ENCODE measurements at places on chromosomes 7 and 10. TPM values are rescaled to one million over a fixed set of nuclear protein-coding genes. Genes with fewer than 3 reads are reported as not detected.

DNA sequence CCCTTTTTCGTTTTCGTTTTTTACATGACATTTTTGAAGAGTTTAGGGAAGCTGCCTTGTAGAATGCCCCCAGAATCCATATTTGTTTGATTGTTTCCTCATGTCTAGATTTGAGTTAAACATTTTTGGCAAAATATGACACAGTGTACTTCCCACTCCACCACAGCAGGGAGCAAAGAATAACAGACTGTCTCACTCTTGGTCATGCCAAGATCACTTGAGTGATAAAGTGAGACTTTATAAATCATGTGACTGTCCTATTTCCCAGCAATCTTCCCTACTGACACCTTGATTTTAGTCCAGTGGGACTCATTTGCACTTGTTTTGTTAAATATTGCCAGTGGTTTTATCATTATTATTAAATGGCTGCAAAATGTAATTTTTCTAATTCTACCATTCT, 44.4 kb upstream of the USP6NL start:
- DNase-seq = no peak
- no peak overlapping the region for H3K4me3 ChIP-seq
- H3K27me3 ChIP-seq = peaks cover 15% of the 10 kb centered on the region
- no peak overlapping the region for H3K27ac ChIP-seq
- H3K36me3 ChIP-seq = no peaks in the 10 kb centered on the region

DNA sequence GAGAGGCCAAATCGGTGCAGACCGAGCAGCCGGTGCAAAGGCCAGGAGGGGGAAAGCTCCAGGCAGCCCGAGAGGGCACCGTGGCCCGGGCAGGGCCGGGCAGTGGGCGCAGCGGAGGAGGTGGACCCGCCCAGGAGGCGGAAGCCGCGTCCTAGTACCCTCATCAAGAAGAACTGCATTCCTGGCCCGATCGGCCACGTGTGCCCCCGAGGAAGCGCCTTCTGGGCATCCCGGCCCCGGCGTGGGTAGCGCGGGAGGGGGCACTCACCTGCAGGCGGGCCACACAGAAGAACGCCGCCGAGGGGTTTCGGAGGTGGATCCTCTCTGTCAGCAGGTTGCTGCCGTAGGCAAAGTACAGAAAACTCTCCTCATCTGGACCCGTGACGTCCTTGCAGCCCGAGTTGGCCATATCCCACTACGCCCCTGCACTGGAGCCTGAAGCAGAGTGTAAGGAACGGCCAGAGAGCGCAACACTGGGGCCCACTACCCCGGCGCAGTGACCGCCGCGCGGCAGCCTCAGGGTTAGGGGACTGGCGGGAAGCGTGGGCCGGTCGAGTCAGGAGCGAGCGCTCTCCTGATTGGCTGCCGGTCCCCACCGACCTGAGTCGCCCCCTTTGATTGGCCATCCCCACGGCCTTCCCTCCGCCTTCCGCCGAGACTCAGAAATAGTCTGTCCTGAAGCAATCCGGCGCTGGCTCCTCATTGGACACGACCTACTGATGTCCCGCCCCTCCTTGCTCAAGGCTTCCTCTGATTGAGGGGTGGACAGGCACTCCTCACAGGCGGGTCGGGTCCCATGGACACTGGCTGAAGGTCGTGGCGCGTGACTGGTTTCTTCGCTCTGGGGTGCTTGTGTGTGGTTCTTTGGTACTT, at the start of gene GGCT:
Gene GGCT (minus strand): TSS at position 529 of the 873 bp plus-strand sequence. CDS start 120 bp downstream, at position 409.
- H3K4me3 ChIP-seq = peak within 1 kb of the TSS; percentile 98
- DNase-seq = peak; percentile 99
- no peaks in the 10 kb centered on the region for H3K27me3 ChIP-seq
- H3K36me3 ChIP-seq = no peaks in the 10 kb centered on the region

GRCh38 chr7:140023728-140024127, 39.0 kb downstream of the PARP12 start:
- H3K4me1 ChIP-seq = peaks cover 5% of the 10 kb centered on the region
- H3K4me3 ChIP-seq = no peak overlapping the region

DNA sequence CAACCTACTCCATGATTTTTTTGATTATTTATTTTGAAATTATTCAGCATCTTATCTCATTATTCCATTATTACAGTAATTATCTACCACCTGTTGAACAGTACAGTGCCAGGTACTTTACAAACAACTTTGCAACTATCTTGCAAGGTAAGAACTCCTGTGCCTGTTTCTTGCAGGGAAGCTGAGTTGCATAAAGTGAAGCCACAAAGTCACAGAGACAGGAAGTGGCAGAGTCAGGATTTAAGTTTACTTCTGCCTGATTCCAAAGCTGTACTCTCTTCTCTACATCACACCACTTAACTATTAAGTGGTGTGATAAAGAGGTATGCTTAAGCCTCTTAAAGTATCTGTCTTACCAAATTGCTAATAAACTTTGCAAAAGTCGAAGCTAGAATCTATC, 80.1 kb downstream of the LRRTM3 start:
- H3K27ac ChIP-seq = no peak overlapping the region
- no peaks in the 10 kb centered on the region for H3K4me1 ChIP-seq
- no peaks in the 10 kb centered on the region for H3K36me3 ChIP-seq
- DNase-seq = no peak
- H3K4me3 ChIP-seq = no peak overlapping the region

DNA sequence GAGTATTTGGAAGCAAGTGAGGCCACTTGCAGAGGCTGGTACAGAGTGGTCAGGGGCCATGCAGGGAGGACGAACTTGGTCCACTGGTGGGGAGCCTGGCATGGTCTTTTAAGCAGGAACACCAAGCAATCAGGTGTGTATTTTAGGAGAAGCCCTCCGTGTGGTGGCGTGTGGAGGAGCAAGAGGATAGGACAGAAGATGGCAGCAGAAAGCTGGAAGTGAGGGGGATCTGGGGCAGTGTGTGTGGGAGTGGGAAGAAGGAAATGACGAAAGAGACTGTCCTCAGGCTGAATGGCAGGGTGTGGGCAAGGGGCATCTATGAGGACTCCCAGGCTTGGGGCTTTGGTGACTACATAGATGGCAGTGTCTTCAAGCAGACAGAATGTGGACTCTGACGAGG, 51.2 kb downstream of the TEX36 start:
- no peak overlapping the region for H3K4me3 ChIP-seq
- DNase-seq = no peak
- no peak overlapping the region for H3K27ac ChIP-seq
- H3K36me3 ChIP-seq = no peaks in the 10 kb centered on the region
- peaks cover 26% of the 10 kb centered on the region for H3K27me3 ChIP-seq

- DNase-seq = no peak
- no peaks in the 10 kb centered on the region for H3K4me1 ChIP-seq
- no peaks in the 10 kb centered on the region for H3K36me3 ChIP-seq
- no peaks in the 10 kb centered on the region for H3K27me3 ChIP-seq
- H3K4me3 ChIP-seq = no peak overlapping the region
- H3K27ac ChIP-seq = no peak overlapping the region
Observed at GRCh38 chr10:96896884-96897589, 64.9 kb downstream of the LCOR start.

- H3K27me3 ChIP-seq = peaks cover 57% of the 10 kb centered on the region
- H3K36me3 ChIP-seq = no peaks in the 10 kb centered on the region
- no peak overlapping the region for H3K4me3 ChIP-seq
- no peak overlapping the region for H3K27ac ChIP-seq
Observed at GRCh38 chr10:78739444-78740053, 329.2 kb upstream of the ZMIZ1 start.

DNA sequence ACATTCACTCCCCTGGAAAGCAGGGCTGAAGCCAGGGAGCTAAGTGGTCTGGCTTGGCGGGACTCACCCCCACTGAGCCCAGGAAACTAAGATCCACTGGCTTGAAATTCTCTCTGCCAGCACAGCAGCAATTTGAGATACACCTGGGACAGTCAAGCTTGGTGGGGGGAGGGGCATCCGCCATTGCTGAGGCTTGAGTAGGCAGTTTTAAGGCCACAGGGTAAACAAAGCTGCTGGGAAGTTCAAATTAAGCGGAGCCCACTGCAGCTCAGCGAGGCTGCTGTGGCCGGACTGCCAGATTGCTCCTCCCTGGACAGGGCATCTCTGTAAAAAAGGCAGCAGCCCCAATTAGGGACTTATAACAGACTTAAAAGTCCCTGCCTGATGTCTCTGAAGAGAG, 108.2 kb upstream of the FAM13C start:
- no peaks in the 10 kb centered on the region for H3K27me3 ChIP-seq
- H3K36me3 ChIP-seq = no peaks in the 10 kb centered on the region
- DNase-seq = no peak
- H3K27ac ChIP-seq = no peak overlapping the region
- H3K4me3 ChIP-seq = no peak overlapping the region

DNA sequence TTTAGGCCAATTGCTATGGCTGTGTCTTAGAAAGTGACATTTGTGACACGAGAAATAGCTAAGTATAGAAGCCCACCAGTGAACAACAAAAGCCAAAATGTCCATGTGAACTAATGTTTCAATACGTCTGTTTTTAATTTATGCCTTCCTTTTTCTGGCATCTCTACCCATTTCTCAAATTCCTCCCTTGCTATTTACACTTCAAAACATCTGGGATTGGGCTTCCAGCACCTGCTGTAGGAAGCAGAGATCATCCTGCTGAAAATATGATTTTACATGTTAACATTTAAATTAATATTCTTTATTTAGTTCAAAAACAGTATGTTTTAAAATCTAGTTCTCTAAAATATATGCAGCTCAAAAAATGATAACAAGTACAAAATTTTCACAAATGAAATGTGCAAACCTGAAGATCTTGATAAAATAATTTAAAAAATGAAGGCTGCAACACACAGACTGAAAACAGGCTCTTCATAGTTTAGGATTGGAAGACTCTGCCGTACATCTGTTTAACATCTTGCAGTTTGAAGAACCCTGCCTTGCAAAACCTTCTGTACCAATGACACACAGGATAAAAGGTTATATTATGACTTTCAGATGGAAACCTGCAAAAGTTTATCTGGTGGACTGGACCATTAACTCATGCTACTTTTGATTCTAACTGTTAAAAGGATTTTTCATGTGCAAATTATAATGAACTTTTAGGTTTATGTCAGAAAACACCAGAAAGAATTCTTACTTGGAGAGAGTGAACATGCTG, 408.4 kb downstream of the SUGCT start:
- no peak overlapping the region for H3K4me3 ChIP-seq
- H3K27me3 ChIP-seq = no peaks in the 10 kb centered on the region
- H3K36me3 ChIP-seq = no peaks in the 10 kb centered on the region
- peaks cover 30% of the 10 kb centered on the region for H3K4me1 ChIP-seq

- H3K36me3 ChIP-seq = peaks cover 18% of the 10 kb centered on the region
- peaks cover 35% of the 10 kb centered on the region for H3K4me1 ChIP-seq
- peak overlapping the region; percentile 76 for H3K27ac ChIP-seq
Observed at GRCh38 chr7:134660961-134661376, 14.3 kb downstream of the BPGM start.

GRCh38 chr10:101238732-101239105, 9.5 kb upstream of the LBX1 start:
- H3K27me3 ChIP-seq = peaks cover 82% of the 10 kb centered on the region
- peak; percentile 55 for DNase-seq
- H3K36me3 ChIP-seq = no peaks in the 10 kb centered on the region

GRCh38 chr7:99737726-99738125, 2.7 kb upstream of the CYP3A7 start:
- no peak overlapping the region for H3K4me3 ChIP-seq
- no peaks in the 10 kb centered on the region for H3K4me1 ChIP-seq
- no peak overlapping the region for H3K27ac ChIP-seq
- DNase-seq = no peak

DNA sequence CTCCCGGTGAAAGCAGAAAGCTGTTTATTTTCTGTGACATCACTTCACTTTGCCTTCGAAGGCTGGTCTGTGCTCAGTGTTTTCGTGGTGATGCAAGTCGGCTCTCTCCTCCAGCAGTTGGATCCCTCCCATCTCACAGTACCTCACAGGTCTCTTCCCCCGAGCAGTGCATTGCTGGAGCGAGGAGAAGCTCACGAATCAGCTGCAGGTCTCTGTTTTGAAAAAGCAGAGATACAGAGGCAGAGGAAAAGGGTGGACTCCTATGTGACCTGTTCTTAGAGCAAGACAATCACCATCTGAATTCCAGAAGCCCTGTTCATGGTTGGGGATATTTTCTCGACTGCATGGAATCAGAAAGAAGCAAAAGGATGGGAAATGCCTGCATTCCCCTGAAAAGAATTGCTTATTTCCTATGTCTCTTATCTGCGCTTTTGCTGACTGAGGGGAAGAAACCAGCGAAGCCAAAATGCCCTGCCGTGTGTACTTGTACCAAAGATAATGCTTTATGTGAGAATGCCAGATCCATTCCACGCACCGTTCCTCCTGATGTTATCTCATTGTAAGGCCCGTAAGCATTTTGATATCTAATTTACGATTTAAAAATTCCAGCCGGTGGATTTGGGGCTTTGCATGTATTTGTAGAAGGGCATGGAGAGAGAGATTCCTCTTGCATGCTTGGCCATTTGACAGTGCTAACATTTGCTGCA, at the start of gene LGI1:
Gene LGI1 (plus strand): TSS at position 136 of the 707 bp plus-strand sequence. CDS start 209 bp downstream, at position 345.
- H3K36me3 ChIP-seq = no peaks in the 10 kb centered on the region
- peaks cover 7% of the 10 kb centered on the region for H3K4me1 ChIP-seq
- DNase-seq = no peak
- peaks cover 11% of the 10 kb centered on the region for H3K27me3 ChIP-seq

- no peaks in the 10 kb centered on the region for H3K36me3 ChIP-seq
- peak overlapping the region; percentile 27 for H3K27ac ChIP-seq
- no peaks in the 10 kb centered on the region for H3K27me3 ChIP-seq
- no peak overlapping the region for H3K4me3 ChIP-seq
- peak; percentile 15 for DNase-seq
- peaks cover 17% of the 10 kb centered on the region for H3K4me1 ChIP-seq
Observed at GRCh38 chr10:3485057-3485686, 299.8 kb downstream of the KLF6 start.

GRCh38 chr10:56346845-56347415, 14.1 kb downstream of the ZWINT start:
- no peaks in the 10 kb centered on the region for H3K36me3 ChIP-seq
- no peaks in the 10 kb centered on the region for H3K4me1 ChIP-seq
- no peaks in the 10 kb centered on the region for H3K27me3 ChIP-seq
- H3K27ac ChIP-seq = no peak overlapping the region

DNA sequence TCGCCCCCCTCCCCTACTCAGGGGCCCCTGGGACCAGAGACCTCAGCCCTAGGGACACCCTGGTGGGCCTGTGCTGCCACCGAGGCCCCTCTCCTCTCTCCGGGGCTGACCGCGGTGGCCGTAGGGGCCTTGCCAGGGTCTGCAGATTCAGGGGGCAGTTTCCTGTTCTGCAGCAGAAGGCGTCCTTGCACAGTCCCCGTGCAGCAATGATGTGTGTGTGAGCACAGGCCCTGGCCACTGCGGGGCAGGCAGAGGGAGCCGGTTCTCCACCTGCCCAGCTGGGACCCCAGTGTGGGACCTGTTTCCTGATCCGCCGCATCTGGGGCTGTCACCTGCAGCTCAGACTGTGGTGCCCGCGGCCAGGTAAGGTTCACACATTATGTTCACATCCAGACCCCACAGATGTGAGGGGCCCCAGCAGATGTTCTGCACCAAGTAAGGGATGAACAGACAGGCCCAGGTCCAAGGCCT, 60.7 kb upstream of the DNAJB6 start:
- H3K36me3 ChIP-seq = peaks cover 3% of the 10 kb centered on the region
- no peak overlapping the region for H3K27ac ChIP-seq
- peak; percentile 86 for DNase-seq
- peaks cover 40% of the 10 kb centered on the region for H3K4me1 ChIP-seq
- no peaks in the 10 kb centered on the region for H3K27me3 ChIP-seq

The CALU gene
- 708 TPM for total RNA-seq

The DBF4 gene
- total RNA-seq = 12.7 TPM

The ZKSCAN1 gene
- total RNA-seq = 46.0 TPM

The OR6B1 gene
- not detected for total RNA-seq

The DOCK1 gene
- 106 TPM for total RNA-seq

The GALNT11 gene
- total RNA-seq = 42.7 TPM

The GIMAP5 gene
- total RNA-seq = not detected

The COBL gene
- under 0.01 TPM for total RNA-seq

The VSTM4 gene
- total RNA-seq = 14.1 TPM

The GPR26 gene
- total RNA-seq = not detected

The OGDHL gene
- total RNA-seq = under 0.01 TPM

Measured in osteoblast (primary cell).